ENCODE measurements at places on chromosomes 6 and 20.

- no peak for DNase-seq
These were observed 21.8 kb upstream of the FAM135A start for GRCh38 chr6:70391492-70391891.

- DNase-seq: no peak
These were observed 28.3 kb upstream of the KIF3B start for GRCh38 chr20:32249030-32249738.

- DNase-seq: no peak
These were observed 17.7 kb upstream of the TBC1D20 start for GRCh38 chr20:480044-480443.

DNA sequence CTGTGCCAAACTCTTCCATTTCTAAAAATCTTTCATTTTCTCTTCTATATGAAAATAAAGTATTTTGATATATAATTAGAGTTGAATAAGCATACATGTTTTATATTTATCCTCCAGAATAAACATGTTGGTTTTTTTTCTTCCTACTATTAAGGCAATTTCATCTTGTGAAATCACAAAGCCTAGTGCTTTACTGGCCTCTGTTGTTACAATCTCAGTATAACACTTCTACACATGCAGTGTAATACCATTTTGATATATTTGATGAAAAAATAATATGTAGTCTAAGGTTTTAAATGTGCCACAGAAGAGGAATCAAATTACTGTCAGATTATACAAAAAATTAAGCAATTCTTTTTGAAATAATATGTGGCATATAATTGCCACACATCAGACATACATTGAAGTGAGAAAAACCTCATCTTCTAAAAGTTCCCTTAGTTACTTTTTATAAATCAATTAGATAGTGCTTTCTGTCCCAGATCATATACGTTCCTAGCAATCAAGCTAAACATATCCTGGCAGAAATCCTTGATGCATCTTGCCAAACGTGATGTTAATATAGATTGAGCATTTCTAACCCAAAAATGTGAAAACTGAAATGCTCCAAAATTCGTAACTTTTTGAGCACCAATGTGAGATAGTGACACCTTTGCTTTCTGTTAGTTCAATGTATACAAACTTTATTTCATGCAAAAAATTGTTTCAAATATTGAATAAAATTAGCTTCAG, 225.1 kb upstream of the MANEA start:
- DNase-seq: peak; percentile 29

- no peak for DNase-seq
These were observed 12.3 kb upstream of the CST7 start for GRCh38 chr20:24936526-24937407.

Data from iris pigment epithelial cell (primary cell).